ENCODE measurements at places on chromosomes 16 and 17.

DNA sequence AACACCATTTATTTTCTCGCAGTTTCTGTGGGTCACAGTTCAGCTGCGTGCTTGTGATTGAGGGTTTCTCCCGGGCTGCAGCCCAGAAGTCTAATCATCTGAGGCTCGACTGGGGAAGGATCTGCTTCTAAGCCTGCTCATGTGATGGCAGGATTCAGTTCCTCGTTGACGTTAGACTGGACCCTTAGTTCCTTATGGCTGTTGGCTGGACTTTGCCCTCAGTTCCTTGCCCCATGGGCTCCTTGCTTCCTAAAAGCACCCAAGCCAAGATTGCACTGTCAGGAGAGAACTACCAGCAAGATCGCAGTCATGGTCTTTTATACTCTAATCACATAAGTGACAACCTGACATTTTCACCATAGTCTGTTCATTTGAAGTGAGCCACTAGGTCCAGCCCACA is 250.0 kb downstream of the PRKCA start:
- DNase-seq, result no peak

- DNase-seq, result no peak
Measured at GRCh38 chr17:76304226-76305134, 3.6 kb downstream of the QRICH2 start.

- DNase-seq, result no peak
Measured at GRCh38 chr17:82900741-82901140, 60.9 kb upstream of the ZNF750 start.

DNA sequence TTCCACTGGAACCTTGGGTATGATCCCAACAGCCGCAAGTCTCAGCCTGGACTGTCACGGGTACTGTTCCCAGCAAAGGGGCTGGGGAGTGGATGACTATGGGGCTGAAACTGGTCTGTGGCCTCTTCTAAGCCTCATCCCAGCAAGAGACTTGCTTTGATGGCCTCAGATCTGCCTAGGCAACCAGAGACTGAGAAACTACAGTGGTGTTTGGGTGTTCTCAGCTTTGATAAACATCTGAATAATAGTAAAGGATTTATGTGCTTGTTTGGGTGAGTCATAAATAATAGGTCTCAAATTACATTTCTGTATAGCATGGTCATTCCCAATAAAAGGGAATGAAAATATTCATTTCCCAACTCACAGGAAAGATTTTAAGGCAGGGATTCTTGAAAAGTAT is 30.2 kb upstream of the ULK2 start:
- DNase-seq, result no peak

- no peak for DNase-seq
Measured at GRCh38 chr16:30096862-30097563, 1.0 kb upstream of the YPEL3 start.

- no peak for DNase-seq
Measured at GRCh38 chr16:48450367-48450766, 65.2 kb upstream of the SIAH1 start.

GRCh38 chr16:72508191-72508590 is 336.2 kb upstream of the PMFBP1 start:
- no peak for DNase-seq

All from T-cell (primary cell).